ENCODE measurements at places on chromosomes 6 and 20.

GRCh38 chr6:124795643-124796463, 166.4 kb upstream of the RNF217 start:
- no peak for DNase-seq

DNA sequence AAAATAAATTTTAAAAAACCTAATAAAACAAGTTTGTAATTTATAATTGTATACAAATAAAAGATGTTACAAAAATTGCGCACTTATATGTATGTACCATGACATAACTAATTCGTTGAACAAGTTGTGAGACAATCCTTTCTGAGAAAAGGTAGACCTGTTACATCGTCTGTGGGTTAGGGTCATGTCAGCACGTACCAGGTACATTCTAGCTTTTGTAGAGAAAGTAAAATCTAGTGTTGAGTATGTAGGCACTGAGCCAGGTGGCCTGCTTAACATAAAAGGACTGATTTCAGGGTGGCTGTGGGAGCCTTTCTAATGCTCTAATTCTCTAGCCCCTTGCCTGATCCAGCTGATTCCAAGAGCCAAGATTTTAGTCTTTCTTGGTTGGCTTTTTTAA, 10.4 kb downstream of the RPL7L1 start:
- no peak for DNase-seq

DNA sequence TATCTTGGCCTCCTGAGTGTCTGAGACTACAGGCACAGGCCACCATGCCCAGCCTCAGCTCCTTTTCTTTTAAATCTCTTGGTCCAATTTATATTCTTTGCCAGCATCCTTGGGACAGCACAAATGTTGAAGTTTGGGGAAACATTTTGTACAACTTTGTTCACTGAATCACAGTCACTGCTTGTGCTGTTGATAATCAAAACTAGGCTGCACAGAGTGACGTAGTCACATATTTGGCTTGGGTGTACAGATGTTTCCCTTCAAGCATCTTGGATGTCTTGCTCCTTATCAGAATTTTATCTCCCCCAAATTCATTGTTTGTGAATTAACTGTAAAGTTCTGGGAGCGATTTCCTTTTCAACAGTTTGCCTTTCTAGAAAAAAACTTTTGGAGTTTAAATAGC, 17.9 kb downstream of the CARMIL1 start:
- no peak for DNase-seq

GRCh38 chr6:163457637-163458561, 43.4 kb downstream of the QKI start:
- DNase-seq, result no peak

- peak; percentile 45 for DNase-seq
Observed at GRCh38 chr6:138817799-138818198, 21.9 kb downstream of the ECT2L start.

DNA sequence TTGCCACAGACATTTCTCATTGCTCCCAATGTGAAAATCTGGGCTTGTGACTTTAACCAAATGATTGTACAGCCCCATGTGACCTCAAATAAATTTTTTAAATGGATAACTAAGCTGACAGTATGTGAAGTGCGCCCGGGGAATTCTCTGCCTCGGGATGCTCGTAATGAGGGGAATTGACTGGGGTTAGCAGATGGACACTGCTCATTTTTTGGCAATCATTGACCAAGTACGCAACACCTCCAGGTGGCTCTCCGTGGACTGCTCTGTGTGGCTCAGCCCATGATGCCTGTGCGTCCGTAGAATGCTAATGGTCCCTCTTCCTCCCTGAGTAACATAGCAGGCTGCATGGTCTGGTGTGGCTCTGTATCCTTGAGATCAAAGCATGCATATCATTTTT, 42.4 kb downstream of the FARS2 start:
- DNase-seq, result no peak

DNA sequence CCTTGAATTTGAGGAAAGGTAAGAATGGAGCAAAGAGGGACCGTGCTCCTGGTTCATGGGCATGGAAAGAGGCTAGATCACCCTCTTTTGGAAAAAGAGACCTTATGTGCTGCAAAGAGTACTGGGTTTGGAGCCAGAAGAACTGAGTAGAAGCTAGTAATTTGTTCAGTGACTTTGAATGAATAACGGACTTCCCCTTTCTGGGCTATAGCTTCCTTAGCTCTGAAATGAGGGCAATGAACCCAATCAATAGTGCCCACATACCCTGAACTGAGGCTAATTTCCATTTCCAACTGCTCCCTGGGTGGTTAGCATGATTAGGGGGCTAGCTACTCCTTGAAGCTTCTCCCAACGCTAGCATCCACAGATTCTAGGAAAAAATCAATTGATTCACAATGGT, 121.4 kb downstream of the UNC5CL start:
- no peak for DNase-seq

- DNase-seq, result no peak
Observed at GRCh38 chr20:774660-775057, 6.4 kb upstream of the SLC52A3 start.

- DNase-seq, result no peak
Observed at GRCh38 chr6:43544461-43544860, 27.6 kb downstream of the POLR1C start.

GRCh38 chr20:53034899-53035298, 62.7 kb downstream of the TSHZ2 start:
- no peak for DNase-seq

GRCh38 chr20:4809707-4810106, 88.0 kb downstream of the PRND start:
- DNase-seq, result no peak

DNA sequence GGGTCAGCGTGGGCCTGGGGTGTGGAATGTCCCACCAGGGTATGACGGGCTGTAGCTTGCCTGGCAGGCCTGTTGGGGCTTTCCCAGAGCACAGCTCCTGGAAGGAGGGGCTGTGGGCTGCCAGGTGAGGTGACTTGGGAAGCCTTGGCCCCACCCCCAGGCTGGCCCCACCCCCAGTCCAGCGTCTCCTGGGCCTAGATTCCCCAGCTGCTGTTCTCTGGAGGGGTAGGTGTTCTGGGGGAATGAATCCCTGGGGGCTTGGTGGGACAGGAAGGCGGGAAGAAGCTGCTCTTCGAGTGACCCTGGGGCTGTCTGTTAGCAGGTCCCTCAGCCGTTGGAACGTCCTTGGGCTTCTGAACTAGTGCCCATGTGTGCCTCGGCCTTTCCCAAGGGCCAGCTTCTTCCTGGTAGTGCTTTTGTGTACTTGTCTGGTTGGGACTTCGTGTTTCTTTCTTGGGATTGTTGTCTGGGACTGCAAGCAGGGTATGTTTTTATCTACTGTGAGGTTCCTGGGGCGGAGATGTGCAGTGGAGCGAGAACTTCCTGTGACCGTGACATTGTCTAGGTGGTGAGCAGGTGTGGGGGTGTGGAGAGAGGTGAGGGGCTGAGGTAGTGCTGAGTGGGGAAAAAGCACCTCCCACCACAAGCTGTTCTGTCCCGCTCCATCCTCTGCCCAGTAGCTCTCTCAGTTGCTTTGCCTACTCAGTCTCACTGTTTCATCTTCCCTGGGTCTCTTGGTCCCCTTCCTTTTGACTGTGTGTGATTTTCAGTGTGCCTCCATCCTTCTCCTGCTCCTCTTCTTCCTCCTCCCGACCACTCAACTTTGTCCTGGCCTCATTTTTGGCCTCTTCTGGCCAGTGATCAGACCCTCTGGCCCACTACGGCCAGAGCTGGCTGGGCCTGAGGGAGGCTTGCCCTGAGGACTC, 1.3 kb upstream of the DDR1 start:
- no peak for DNase-seq

DNA sequence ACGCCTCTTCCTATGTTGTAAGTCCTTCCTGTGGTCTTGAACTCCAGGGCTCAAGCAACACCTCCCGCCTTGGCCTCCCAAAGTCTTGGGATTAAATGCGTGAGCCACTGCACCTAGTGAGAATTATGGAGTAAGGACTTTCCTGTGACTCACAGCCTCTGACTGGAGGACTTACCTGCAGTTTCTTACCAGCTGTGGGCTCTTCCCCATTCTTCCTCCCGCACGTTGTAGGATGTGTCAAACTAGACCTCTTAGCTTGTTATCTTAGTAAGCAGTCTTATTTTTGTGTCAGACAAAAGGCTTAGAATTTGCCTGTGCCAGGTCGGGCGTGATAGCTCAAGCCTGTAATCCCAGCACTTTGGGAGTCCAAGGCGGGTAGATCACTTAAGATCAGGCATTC, 30.9 kb downstream of the BAK1 start:
- DNase-seq, result no peak

GRCh38 chr20:43667341-43668132, 623 bp downstream of the MYBL2 start:
- no peak for DNase-seq

DNA sequence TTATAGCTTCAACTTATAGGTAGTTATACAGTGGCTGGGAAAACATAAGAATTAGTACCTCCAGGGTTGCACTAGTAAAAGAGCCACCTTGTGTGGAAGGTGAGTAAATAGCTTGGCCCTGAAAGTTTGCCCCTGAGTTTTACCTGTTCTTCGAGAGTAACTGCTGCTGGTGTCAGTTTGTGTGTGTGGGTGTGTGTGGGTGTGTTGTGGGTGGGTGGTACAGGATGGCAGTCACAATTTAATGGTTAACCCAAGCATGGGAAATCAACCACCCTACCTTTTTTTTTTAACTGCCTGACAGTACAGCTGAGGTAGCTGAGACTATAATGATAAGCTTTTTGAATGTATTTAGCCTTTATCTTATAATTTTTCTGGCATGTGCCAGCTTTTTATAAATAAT, 137.3 kb downstream of the STXBP5 start:
- no peak for DNase-seq

GRCh38 chr20:17939622-17940223, 28.9 kb downstream of the SNX5 start:
- DNase-seq, result no peak

DNA sequence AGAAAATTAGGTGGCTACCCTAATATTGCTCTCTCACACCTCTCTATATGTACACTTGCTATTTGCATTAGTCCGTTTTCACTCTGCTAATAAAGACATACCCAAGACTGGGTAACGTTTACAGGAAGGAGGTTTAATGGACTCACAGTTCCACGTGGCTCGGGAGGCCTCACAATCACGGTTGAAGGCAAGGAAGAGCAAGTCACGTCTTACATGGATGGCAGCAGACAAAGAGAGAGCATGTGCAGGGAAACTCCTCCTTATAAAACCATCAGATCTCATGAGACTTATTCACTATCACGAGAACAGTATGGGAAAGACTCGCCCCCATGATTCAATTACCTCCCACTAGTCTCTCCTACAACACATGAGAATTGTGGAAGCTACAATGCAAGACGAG, 53.4 kb downstream of the EPM2A start:
- no peak for DNase-seq

GRCh38 chr6:152135755-152136448, 328.4 kb downstream of the ESR1 start:
- no peak for DNase-seq

DNA sequence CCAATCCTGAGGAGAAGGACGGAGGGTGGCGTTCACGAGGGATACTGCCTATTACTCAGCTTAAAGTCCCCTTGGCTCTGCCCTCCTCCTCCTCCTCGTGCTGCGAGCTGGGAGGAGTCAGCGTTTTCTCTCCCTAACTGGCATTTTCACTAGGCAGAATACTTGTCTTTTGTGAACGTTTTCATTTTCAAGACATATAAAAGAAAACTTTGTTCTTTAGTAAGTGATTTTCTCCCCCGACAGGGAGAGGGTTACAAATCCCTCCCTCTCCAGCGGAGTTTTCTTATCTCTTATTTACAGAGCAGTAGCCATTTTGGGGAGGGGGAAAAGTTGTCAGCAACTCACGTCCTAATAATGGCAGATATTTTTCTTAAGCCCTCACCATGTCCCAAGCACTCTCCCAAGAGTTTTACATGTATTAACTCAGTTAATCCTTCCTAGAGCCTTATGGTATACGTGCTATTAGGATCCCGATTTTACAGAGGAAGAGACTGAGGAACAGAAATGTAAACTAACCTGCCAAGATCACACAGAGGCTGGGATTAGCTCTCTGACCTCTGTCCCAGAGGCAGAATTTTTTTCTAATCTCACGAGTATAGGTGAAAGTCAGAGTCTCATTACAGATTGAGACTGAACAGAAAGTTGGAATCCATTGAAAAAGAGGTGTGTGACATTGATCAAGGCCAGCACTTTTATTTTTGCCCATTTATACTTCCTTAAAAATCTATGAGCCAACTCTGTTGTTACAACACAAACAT, 30.0 kb upstream of the ZNF217 start:
- DNase-seq, result peak; percentile 58

- DNase-seq, result no peak
Observed at GRCh38 chr6:33783781-33784520, 5.0 kb downstream of the LEMD2 start.

GRCh38 chr6:13357551-13358075, 29.3 kb upstream of the TBC1D7 start:
- DNase-seq, result no peak

- no peak for DNase-seq
Observed at GRCh38 chr20:64196309-64196708, 32.1 kb downstream of the MYT1 start.

DNA sequence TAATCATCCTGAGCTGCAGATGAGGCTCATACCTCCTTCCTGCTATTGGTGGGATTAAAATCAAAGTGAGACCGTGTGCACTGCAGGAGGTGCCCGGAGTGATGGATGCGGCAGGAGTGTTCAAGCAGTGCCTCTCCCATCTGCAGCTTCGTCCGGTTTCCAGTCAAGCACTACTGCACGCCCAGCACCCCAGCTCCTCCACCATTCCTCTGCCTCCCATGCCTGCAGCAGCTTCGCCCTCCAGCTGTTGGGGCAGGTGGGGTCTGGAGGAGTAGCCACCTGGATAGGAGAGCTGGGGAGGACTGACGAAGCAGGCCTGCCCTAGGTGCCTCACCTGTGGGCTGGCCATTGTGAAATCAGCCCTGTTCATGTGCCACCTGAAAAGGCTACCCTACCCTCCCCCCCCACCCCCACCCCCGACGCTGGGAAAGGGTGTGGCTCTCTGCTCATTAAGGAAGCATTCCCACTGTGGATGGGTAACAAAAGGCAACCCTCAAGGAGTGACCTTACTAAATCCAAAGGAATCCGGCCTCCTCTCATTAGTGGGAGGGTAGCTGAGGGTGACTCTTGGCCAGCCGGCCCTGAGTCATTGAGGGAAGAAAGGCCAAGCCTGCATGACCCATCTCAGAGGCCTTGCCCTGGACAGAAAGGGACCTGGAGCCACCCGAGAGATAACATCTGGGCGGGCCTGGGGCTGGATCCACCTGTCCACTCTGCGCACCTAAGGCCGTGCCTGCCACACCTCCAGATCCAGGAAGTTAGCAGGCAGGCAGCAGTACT, 115.9 kb upstream of the ARMC2 start:
- DNase-seq, result no peak

DNA sequence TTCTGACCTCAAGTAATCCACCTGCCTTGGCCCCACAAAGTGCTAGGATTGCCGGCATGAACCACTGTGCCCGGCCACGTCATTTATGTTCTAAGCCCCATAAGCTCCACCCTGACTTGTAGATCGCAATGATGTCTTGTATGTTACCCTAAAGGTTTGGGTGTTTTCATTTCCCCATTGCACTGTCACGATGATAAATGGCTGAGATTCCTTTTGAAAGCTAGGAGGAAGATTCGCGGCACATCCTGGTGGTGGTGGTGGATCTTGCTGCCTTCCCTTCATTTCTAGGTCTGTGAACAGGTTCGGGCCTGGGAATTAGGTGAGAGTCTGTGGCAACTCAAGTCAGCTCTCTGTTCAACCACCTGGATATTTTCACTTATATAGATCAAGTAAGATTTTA, 28.3 kb downstream of the MUC22 start:
- no peak for DNase-seq

GRCh38 chr6:65545920-65546319, 161.1 kb downstream of the EYS start:
- no peak for DNase-seq
